ENCODE measurements at places on chromosomes 16 and 17.

GRCh38 chr17:13597723-13598347 is 3.9 kb downstream of the HS3ST3A1 start:
- no peak for DNase-seq

DNA sequence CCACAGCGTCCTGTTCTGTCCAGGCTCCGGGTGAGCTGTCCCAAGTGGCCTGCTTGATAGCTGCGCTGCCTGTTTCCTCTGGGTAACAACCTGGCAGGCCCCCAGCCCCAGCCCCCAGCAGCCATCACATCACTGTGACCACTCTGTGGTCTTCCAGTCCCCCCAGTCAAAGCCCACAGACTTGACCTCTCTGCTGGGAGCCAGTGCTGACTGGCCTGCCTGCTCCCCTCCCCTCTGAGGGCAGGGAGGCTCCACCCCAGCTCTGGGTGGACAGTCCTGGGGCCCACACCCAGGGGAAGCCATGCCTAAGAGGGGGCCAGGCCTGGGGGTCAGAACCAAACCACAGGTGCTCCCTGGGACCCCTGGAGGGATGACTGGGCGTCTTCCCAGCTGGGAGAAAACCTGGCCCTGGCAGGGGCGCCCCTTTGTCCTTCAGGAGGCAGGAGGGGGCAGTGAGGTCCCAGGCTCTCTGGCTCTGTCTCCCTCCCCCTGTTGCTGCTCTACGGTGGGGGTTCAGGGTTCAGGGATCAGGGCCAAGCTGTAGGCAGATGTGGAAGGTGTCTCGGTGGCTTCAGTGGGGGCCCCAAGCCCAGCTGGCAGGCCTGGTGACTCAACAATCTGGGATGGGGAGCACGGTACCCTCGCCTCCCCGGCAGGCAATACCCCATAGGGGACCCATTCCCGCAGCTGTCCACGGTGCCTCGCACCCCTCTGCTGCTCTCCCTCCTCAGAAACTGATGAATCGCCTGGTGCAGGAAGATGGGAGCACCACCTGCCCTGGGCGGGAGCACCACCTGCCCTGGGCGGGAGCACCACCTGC is 1.8 kb upstream of the SLC16A3 start:
- no peak for DNase-seq

- DNase-seq: no peak
Observed at GRCh38 chr16:80682421-80683070, 121.9 kb downstream of the CDYL2 start.

DNA sequence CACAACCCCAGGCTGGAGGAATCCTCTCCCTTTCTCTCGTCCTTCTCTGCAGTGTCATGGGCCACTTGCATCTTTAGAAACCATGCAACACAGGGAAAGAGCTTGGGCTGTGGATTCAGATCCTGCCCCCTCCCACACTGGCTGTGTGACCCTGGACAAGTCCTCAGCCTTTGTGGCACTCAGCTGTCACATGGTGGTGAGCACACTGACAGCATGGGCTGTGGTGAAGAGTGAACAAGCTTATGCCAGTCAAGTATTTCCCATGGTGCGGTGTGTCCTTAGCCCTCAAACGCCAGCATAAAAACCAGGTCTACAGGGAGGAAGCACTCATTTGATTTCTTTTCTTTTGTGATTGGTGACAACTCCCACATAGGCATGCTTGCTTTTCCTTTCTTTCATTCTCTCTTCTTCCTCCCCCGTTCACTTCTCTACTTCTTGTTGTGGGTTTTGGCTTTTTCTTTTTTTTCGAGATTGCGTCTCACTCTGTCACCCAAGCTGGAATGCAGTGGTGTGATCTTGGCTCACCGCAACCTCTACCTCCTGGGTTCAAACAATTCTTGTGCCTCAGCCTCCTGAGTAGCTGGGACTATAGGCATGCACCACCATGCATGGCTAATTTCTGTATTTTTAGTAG is 314.2 kb downstream of the CPPED1 start:
- DNase-seq: no peak

- DNase-seq: no peak
Observed at GRCh38 chr17:42672038-42672437, 4.8 kb downstream of the PLEKHH3 start.

DNA sequence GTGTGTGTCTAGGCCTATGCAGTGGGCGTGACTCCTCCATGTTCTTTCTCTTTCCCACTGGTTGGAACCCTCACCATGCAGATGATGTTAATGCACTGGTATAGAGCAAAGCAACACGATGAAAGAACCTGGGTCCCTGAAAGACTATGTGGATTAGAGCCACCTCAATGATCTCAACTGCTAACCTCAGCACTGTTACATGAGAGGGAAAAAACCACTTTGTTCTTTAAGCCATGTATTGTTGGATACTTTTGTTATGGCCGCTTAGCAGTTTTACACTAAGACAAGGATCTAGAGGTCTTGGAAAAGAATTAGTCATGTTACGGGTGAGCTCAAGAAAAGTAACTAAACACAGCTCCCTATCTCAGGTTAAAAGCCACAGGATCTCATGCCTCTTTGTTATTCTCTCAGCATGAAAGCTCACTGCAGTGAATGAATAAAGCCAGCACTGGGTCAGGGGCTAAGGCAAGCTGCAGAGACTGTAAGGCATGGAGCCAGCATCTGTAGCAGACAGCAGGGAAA is 56.6 kb upstream of the RBBP6 start:
- DNase-seq: no peak

DNA sequence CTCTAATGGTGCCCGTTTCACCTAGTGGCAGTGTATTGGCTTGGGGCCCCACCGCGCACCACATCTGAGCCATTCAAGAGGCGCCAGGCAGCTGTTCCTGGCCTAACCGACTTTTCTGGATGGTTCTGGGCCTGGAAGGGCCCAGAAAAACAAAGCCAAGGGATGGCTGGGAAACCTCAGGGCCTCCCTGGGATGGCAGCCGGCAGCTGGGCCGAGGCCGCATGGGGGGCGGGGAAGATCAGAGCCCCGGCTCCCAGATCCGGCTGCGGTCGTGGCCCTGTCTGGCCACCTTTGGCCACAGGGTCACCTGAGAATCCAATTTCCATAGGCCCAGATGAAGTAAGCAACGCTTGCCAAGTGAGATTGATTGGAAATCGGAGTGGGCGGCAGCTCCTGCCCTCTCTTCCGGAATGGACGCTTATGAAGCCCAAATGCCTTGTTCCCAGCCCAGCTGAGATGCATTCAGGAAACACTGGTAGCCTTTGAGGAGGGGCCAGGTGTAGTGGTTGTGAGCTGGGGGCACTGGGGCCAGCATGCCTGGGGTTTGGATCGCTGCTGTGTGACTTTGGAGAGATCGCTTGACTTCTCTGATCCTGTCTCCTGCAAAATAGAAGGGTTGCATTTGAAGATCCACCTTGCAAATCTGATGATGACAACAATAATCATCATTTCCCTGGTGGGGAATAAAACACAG is 163.8 kb upstream of the GSE1 start:
- no peak for DNase-seq

DNA sequence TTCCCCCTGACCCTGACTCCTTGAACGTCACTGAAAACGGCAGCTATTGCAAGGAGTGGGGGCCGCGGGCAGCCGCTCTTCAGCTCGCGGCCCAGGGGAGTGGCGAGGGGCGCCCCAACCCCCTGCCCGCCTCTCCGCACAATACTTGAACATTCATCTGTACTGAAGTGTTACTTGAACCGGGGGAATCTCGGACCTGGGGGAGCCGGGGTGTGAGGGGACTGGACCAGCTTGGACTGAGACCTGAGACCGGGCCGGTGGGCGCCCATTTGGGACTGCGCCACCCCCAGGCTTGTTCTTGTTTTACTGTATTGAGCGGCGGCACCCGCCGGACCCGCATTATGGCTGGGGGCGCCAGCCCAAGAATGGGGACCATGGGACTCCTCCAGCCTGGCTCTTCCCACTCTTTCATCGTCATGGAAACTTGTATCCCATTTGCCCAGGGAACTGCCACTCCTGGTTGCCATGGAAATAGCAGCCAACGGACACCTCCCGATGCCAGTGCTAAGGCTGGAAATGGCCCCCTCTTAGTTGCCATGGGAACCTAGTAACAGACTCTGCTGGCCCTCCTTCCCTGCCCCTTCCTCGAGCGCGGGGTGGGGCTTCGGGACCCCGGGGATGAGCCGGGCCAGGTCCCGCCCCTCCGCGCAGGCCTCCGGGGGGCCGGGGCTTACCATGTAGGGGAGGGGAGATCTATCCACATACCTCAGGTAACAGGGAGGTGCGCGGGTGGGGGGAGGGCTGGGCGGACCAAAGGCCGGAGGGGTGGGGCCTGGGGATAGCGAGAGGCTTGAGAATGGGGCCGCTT is 805 bp upstream of the ORAI3 start:
- no peak for DNase-seq

GRCh38 chr16:4293822-4294457 is 21.1 kb upstream of the TFAP4 start:
- DNase-seq: no peak

- DNase-seq: no peak
Observed at GRCh38 chr17:74332763-74333283, 6.8 kb downstream of the KIF19 start.

- DNase-seq: no peak
Observed at GRCh38 chr17:67974598-67975066, 21.6 kb downstream of the C17orf58 start.

GRCh38 chr17:81128774-81129173 is 36.5 kb upstream of the PVALEF start:
- no peak for DNase-seq

GRCh38 chr16:3122926-3123570 is 10.7 kb downstream of the ZNF205 start:
- DNase-seq: no peak

- DNase-seq: no peak
Observed at GRCh38 chr17:15268461-15268860, 3.3 kb upstream of the PMP22 start.

DNA sequence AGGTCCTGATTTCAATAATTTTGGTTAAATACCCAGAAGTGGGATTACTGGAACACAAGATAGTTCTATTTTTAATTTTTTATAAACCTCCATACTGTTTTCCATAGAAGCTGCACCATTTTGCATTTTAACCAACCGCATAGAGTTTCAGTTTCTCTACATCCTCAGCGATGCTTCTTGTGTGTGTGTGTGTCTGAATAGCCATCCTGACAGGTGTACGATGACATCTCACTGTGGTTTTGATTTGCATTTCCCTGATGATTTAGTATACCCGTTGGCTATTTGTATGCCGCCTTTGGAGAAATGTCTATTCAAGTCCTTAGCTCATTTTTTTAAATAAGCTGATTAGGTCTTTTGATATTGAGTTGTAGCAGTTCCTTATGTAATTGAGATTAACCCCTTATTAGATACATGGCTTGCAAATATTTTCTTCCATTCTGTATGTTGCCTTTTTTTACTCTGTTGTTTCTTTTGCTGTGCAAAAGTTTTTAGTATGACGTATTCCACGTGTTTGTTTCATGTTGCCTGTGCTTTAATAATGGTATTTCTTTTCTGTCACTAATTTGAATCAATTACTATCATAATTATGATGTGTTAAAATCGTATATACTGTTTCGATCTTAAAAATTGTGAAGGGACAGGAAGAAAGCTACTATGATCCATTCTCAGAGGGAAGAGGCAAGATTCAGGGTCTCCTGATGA is 227.2 kb upstream of the MON1B start:
- DNase-seq: no peak

GRCh38 chr17:75816693-75817092 is 27.5 kb downstream of the UNC13D start:
- DNase-seq: no peak
